ENCODE measurements at places on chromosomes 5 and 9.

DNA sequence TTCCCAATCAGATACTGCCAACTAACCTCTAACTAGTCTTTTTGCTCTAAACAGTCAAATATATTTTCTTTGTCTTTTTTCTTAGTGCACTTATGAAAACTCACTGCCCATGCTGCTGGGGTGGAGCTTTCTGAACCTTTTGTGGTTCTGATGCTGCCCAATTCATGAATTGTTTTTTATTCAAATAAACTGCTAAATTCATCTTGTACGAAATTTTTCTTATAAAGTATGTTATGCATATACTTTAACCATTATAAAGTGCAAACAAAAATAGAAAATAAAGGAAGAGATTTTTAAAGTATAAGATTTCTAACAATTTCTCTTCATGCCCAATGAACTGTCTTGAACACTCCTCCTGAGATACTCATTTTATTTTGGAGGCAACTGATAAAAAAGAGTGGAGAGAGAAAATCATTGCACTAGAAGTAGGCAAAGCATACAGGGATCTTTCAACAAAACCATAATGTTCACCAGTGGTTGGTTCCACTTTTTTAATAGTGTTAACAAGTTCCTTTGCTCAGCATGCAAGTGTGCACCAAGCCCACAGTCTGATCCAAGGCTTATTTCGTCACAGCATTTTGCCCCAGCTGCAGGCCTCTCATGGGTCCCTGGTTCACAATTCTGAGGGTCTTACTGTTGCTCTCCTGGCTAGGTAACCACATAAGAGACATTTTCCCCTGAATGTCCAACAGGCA, 6.2 kb upstream of the FYB1 start:
- DNase-seq = no peak

DNA sequence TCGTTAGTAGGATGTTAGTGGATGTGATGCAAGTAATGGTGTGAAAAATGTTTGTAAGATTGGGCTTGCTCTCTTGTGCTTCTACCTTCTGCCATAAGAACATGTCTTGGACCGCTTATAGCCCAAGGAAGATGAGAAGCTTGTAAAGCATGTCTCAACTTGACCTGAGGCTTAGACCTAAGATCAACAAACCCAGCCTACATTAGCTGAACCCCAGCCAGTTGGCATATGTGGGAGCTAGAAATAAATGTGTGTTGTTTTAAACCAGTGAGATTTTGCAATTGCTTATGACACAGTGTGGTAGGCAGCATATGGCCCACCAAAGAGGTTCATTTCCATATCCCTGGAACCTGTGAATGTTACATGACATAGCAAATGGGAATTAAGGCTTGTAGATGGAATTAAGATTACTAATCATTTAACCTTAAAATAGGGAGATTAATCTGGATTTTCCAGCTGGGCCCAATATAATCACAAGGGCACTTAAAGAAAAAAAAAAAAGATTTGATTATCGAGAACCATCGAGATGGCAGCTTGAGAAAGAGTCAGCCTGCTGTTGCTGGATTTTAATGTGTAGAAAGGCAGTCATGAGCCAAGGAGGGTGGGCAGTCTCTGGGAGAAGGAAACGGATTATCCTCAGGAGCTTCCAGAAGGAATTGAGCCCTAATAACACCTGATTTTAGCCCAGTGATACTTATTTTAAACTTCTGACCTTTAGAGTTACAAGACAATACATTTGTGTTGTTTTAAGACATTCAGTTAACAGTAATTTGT, 27.3 kb upstream of the EDIL3 start:
- DNase-seq = no peak

GRCh38 chr5:33938507-33938796, 2.3 kb downstream of the RXFP3 start:
- no peak for DNase-seq

DNA sequence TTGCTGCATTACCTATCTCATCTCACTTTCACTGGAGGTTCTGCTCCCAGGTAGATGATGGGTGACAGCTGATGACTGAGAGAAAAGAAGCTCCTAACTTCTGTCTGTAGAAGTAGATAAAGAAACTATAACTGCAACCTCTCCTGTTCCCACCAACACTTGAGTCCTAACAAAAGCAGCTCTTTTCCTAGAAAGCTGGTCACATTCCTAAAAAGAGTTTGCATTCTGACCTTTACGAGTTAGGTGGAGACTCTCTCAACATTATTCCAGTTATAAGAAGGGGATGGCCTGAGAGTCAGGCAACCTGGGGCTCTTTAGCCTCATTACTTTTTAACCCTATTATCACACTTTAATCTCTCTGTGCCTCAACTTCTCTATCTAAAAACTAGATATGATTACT, 8.9 kb upstream of the PCAT7 start:
- no peak for DNase-seq

DNA sequence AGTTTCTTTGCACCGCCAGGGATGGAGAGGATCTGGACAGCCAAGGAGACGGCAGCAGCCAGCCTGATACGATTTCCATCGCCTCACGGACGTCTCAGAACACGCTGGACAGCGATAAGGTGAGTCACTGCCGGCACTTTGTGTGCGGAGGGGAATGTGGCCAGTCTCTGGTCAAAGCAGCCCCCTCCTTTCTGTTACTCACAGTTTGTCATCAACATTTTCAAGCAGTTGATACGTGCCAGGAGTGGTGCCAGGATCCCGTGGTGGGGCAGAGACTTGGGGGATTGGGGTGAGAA, 175.1 kb upstream of the OTULINL start:
- DNase-seq = no peak

- DNase-seq = no peak
These were observed 434.5 kb upstream of the POU5F2 start for GRCh38 chr5:94175912-94176311.

DNA sequence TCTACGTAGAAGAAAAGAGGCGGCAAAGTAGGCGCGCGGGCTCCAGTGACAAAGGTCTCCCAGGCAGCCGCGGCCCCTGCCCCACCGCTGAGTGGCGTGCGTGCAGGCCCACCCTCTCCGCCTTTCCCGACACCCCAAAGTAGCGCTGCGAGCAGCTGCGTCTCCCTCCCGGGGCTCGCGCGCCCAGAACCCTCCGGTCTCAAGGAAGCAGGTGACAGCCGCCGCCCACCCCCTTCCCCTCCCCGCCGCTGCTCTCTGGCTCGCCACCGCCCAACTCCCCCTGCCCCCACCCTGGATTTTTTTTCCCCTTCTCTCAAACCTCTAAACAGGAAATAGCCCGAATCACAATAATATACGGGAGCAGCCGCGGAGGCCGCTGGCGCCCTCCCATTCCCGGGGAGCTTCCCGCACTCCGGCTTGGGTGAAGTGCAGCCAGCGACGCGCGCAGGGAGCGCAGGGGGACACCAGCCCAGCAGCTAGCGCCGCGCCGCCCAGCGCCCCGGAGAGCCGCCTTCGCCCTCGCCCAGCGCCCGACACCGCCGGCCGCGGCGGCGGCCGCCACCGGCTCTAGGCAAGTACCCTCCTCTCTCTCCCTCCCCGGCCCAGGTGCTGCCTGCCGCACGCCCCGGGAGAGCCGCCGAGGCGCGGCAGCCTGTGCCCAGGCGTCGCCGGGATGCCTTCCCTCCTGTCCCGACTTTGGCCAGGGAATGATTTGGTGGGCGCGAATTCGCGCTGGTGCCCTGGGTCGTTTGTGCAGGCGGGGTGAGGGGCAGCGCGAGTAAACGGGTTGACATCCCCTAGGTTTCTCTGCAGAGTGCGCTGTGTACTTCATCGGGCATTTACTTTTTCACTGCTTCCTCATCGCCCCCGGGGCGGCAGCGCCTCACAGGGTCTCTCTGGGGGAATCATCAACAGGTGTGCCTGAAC, 52.7 kb upstream of the TJP2 start:
- peak; percentile 6 for DNase-seq

- no peak for DNase-seq
These were observed 65.8 kb upstream of the UNC5A start for GRCh38 chr5:176744584-176744965.

DNA sequence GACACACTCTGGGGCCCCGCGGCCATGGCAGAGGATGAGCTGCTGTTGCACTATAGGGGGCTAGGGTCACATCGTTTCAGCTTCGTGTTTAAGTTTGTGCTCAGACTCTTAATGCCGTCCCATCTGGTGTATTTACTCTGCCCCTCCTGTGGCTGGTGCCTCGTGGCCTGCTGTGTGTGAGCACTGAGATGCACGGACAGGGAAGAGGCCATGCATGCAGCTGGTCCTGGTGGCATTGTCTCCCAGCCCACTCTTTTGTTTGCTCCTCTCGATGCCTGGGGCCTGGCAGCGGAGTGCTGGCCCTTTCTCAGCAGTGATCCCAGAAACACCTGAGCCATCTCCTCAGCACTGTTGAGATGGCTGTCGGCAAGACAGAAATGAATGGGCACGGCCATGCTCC, 30.0 kb upstream of the PHF2 start:
- DNase-seq = no peak

DNA sequence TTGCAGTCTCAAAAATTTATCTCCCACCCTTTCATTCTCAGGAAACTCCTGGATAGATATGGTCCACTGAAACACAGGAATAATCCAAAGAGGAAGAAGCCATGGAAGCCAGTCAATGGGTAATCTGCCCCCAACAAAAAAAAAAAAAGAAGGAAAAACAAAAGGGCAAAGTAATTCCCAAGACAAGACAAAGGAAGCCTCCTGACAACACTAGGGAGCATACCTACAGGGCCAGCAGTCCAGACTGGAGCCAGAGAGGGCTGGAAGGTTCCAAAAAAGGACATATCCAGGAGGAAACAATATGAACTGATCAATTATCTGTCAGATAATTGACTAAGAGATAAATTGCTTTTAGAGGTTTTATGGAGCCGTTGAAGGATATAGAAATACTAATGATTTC, 12.9 kb downstream of the FNIP1 start:
- no peak for DNase-seq

GRCh38 chr9:101119206-101119819, 90.8 kb downstream of the PLPPR1 start:
- DNase-seq = no peak

DNA sequence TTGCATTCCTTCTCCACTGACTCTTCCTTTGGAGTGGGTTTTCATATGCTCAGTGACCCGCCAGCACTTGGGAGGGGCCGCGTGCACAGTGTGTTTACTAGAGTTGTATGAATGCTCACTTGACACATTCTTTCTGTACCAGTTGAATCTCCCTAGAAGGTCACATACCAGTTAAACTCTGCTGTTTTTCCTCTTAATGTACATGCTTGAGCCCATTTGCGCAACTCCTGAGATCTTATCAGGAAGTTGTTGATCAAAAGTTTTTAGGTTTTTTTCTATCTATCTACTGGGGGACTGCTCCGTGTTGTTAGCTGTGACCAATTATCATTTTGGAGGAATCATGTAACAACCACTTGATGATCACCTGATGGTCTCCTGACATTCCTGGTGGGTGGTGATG, 392.7 kb downstream of the CDH9 start:
- no peak for DNase-seq

DNA sequence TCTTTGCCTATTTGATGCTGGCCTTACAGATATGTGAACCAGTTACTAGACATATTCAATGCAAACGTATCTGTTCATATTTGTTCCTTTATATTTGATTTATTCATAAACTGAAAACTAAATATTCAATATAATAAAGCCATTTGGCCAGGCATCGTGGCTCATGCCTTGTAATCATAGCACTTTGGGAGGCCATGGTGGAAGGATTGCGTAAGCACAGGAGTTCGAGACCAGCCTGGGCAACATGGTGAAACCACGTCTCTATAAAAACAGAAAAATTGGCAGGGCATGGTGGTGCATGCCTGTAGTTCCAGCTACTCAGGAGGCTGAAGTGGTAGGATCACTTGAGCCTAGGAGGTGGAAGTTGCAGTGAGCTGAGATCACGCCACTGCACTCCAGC, 49.2 kb upstream of the CTNNAL1 start:
- no peak for DNase-seq

- DNase-seq = no peak
These were observed 180.8 kb downstream of the DNAH5 start for GRCh38 chr5:13763719-13764118.

GRCh38 chr9:93978551-93978950, 23.4 kb upstream of the BARX1 start:
- no peak for DNase-seq

DNA sequence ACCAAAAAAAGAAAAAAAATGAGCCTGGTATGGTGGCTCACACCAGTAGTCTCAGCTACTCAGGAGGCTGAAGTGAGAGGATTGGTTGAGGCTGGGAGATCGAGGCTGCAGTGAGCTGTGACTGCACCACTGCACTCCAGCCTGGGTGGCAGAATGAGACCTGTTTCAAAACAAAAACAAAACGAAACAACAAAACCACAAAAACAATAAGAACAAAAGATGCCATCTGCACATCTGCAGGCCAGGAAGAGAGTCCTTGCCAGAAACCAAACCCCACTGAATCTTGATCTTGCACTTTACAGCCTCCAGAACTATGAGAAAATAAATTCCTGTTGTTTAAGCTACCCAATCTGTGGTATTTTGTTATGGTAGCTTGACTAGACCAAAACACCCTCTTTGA, 207.7 kb downstream of the YTHDC2 start:
- DNase-seq = no peak

GRCh38 chr9:78029551-78030295, 1.9 kb downstream of the GNAQ start:
- no peak for DNase-seq

GRCh38 chr5:107736638-107737037, 65.9 kb upstream of the EFNA5 start:
- DNase-seq = no peak

- no peak for DNase-seq
These were observed 85.8 kb downstream of the FBXO38 start for GRCh38 chr5:148469501-148469935.

GRCh38 chr5:65742565-65743231, 20.7 kb downstream of the NLN start:
- DNase-seq = no peak

GRCh38 chr5:52476346-52476745, 311.4 kb upstream of the ITGA1 start:
- DNase-seq = no peak

GRCh38 chr5:139862313-139862712, 66.7 kb downstream of the PSD2 start:
- DNase-seq = no peak

DNA sequence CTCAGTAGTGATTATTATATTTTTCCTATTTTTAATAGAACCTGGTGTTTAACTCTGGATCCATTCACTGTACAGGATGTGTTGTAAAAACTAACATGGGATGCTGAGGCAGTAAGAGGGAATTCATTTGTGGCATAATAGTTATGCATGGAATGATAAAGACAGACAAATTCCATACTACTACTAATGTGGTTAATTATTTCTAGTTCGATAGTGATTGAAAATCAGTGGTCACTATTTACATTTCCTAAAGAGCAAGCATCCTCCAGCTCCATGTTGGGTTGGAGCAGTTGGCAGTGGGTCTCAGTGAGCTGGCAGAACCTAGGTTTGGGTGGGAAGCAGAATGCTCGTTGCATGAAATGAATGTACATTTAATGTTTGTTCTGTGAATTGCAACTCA, 122.6 kb downstream of the SAXO1 start:
- no peak for DNase-seq

DNA sequence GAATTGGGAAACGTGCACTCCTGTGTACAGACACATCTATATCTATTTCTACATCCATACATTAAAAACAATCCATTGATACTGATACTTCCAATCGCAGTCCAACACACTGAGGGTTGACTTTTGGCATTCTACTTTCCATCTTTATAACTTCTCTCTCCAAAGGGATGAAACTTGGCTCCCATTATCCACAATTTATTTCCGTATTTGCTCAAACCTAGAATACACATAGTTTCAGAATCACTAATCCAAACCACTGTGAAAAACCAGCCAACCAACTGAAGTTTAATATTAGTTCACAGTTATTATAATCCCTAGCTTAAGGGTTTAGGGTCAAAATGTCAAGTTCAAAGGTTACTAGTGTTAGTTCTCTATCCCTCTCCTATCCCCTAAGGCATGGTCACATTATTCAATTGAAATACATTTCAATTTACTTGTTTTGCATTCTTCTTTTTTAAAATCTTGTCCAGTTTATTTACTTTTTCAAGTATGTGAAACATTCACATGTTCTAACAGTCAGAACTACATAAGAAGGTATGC, 156.5 kb downstream of the MED27 start:
- DNase-seq = no peak

Data from activated T-cell treated with anti-CD3 and anti-CD28 coated beads, Interleukin-2, amount 50 U/mL, for 4 hours (primary cell).